ENCODE measurements at places on chromosomes 7 and 10.
A peak's percentile ranks its signal among the peaks of the same experiment; 100 is the strongest.

- DNase-seq = peak; percentile 54
Measured at GRCh38 chr10:44927352-44927751, 16.2 kb downstream of the TMEM72 start.

GRCh38 chr7:29214056-29214455, 19.5 kb downstream of the CHN2 start:
- DNase-seq = no peak

DNA sequence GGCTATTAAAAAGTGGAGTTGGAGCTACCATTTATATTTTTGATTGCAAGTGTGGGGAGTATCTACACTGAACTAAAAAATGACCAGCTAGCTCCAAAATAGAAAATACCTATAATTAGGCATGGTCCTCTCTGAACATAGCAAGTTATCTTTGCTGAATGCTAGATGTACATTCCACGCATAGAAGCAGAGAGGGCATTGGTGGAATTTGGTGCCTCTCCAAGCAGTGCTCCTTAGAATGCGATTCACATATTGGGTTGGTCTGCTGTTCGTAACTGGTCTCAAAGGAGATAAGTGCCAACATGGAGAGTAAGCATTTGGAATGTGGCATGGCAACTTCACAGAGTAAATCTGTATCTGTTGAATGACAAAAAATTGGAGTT, 196.2 kb downstream of the PTN start:
- DNase-seq = no peak

DNA sequence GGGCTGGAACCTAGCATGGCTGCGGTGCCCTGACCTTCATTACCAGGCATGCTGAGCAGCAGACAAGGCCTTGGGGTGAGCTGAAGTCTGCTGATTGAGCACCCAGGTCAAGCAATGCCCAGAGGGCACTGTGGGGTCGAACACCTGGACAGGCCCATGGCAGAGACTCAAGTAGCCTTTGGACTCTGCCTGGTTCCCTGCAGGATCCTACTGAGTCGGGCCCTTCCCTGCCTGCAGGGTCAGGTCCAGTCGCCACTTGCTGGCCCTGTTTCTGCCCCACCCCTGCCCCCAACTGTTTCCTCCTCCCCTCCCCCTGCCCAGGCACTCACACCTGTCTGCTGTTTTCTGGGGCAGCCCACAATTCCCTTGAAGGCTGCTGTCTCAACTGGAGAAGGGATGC, 483.2 kb upstream of the MKI67 start:
- no peak for DNase-seq

GRCh38 chr7:36083626-36084380, 69.3 kb upstream of the EEPD1 start:
- DNase-seq = no peak

- DNase-seq = peak; percentile 44
Measured at GRCh38 chr10:132994185-132994796, 51.9 kb upstream of the CFAP46 start.

DNA sequence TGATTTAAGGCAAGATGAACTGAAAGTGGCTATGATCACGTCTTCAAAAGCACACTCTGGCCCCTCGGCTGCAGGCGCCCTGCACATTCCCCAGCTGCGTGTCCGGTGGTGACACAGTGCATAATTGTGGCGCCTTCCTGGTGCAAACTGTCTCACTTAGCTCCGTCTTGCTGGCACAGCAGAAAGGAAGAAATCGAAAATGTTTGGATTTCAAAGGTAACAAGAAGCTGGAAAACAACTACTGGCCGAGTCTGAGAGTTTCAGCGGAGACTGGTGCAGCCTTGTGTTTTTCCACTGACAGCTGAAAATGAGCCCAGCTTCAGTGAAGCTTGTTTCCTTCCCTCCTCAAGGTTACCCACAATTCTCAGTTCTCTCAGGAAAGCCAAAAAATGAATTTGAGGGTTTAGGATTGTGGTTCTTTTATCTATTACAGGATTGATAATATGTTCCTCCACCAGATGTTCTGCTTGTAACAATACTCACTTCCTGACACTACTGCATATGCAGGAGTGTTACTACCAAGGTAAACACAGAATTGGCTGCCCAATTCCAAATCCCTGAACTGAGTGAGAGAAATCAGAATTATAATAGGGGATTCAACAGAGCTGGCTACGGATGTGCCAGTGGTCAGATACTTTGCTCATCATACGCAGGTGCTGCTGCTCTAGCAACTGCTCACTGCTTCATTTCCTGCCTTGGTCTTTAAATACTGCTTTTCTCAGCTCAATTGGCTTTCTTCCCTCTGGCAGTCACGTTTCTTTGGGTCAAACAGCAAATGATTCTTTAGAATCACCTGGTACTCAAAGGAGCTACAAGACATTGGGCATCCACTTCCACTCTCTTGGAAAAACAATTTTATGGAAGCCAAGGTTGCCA, 63.7 kb downstream of the TRUB1 start:
- DNase-seq = no peak

GRCh38 chr7:155864271-155864985, 52.2 kb upstream of the SHH start:
- DNase-seq = no peak

DNA sequence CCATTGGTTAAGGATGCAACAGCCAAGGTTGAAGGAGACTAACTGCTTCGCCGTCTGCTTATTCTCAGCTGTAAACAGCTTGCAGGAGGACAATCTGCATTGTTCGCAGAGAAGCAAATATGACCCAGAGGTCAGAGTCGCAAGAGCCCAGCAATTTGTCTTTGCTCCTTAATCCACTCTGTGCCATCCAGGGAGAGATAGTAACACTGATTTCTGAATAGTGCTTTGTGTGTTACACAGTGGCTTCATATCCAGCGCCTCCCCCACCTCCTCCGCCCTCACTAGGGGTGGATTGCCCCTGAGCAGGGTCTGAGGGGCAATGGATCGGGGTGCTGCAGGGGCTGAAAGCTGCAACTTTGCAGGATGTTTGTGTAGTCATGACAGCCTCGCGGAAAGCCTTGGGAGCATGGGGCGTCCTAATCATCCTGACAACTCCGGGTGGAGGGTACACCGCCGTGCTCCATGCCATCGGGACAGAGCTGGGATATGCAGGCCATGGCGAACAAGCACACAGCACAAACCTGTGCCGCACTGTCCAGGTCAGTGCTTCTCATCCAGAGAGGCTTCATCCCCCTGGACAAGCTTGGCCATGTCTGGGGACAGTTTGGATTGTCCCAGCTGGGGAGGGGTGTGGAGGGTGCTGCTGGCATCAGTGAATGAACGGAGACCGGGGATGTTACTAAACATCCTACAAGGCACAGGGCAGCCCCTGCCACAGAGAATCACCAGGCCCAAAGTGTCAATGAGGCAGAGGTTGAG, 103.1 kb upstream of the INSIG1 start:
- DNase-seq = no peak

GRCh38 chr10:32459051-32459698, 13.2 kb downstream of the CCDC7 start:
- DNase-seq = no peak

GRCh38 chr10:62559481-62560200, 185.5 kb downstream of the ZNF365 start:
- no peak for DNase-seq

DNA sequence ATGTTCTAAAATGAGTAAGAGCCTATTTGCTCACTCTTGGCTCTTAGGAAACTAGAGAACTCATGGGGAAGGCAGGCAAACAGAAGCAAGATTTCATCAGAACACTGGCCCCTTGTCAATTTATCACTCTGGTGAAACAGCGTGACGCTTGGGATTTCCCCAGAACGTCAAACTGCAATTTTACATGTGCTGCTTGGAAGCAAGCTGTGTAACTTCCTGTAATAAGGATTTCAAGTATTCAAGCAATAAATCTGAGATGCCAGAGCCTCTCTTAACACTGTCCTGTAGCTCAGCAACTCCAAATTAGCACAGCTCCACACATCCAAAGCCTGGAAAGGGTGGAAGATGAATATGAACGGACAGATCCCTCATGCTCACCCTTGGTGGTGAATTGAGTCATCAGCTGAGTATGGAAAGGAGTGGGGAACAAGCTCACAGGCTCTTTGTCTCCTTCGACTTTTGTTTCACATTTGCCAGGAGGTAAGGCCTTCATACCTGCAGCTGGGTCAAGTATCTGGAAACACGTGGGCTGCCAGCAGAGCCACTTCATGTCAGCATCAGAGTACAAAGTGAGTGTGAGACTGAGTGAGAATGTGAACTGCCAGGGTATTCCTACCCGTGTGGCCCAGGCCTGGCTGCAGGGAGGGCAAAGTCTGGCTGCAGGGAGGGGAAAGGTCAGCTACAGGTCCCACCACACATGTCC, 140.4 kb upstream of the NAMPT start:
- peak; percentile 64 for DNase-seq

GRCh38 chr10:118968482-118968881, 61.0 kb upstream of the NANOS1 start:
- DNase-seq = no peak

DNA sequence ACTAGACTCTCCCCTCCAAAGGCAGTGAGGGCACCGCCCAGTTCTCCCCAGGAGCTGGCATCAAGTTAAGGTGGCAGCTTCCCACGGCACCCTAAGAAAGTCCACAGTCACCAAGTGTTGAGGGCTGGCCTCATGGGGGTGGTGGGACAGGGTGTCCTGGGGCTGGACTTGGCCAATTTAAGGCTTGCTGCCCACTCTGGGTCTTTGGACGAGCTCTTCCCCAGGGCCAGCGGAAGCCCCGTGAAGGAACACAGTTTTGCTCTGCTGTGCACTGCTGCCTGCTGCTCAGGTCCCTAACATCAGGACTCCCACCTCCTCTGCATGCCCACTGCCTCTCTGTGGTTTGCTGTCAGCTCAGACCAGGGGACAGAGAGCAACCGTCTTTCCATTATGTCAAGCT, 57.3 kb upstream of the TMEM72 start:
- DNase-seq = peak; percentile 20

GRCh38 chr7:6501586-6502564, 49.4 kb downstream of the GRID2IP start:
- DNase-seq = no peak

DNA sequence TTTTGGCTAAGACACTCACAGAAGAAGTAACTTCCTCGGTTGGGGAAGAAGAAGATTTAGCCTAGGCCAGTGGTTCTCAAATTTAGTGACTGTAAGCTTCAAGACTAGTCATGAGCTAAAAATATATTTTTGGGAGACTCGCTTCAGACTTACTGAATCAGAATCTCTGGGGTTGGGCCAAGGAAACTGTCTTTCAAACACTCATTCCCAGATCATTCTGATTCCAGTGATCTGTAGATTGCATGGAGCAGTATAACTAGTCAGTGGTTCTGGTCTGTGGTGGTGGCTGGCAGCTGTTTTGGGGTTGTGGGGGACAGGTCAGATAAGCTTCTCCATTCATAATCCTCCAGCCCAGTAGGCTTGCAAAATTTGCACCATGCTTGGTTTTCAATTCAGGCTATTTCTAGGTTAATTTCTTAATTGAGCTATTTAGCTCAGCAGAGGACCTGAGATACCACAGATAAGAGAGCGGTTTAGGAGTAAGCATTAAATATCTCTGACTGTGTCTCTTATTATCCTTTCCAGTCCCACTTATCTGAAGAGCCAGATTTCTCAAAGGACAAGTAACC, 3.8 kb upstream of the KAT6B start:
- DNase-seq = no peak

DNA sequence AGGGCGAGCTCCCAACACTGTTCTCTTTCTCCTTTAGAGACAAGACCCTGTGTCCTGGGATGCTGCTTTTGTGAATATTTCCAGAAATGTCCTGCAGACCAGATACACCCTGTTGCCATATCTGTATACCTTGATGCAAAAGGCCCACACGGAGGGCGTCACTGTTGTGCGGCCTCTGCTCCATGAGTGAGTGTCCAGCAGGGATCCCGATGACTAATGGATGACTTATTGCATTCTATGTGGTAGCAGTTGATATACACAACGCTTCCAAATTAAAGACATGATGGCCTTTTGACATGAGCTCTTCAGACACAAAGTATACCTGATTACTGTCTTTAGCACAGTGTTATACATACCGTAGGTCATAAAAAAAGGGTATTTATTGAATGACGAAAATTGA, 45.0 kb upstream of the MGAM2 start:
- no peak for DNase-seq

GRCh38 chr7:105827151-105827875, 49.1 kb downstream of the ATXN7L1 start:
- DNase-seq = no peak

DNA sequence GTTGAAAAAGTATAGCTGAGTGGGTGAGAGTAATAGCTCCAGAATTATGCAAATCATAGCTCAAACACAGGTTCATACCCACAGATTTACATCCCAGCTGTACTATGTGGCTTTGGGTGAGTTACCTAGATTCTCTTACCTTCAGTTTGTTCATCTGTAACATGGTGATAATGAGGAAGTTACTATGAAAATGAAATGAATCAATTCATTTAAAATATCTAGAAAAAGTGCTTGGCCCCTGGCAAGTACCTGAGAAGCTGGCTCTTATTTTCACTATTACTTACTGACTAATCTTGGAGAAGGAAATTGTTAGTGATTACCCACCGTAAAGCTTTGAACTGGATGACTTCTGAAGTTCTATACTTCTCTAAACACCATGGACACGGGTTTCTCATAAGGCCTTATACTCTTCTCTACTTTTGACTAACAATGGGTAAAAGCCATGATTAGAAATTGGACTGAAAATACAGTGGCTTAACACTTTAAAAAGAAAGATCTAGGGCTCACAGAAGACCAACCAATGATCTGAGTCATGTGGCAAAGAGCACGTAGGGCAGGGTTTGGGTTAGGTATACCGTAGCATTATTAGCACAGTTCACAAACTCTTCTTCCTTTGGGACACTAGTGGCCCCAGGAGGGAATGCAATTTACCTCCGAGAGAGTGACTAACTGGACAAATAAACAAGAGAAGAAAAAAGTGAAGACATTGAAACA, 149.2 kb downstream of the PLPP4 start:
- no peak for DNase-seq

- no peak for DNase-seq
Measured at GRCh38 chr7:114502454-114503254, 88.0 kb downstream of the FOXP2 start.

DNA sequence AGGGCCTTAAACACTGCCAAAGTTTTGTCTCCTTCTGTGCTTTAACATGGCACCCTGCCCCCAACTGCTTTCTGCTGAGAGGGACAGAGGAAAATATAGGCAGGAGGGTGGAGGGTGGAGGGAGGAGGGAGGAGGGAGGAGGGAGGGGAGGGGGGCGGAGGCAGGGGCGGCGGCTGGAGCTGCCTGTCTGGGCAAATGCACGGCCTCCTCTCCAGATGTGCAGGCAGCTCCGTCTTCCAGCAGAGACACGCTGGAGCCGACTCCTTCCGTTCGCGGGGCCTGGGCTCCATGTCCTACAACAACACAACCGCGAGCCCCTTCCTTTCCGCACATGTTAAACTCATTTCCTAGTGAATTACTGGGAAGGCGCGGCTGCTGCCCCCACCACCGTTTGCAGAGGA, 14.2 kb downstream of the EBF3 start:
- peak; percentile 86 for DNase-seq

DNA sequence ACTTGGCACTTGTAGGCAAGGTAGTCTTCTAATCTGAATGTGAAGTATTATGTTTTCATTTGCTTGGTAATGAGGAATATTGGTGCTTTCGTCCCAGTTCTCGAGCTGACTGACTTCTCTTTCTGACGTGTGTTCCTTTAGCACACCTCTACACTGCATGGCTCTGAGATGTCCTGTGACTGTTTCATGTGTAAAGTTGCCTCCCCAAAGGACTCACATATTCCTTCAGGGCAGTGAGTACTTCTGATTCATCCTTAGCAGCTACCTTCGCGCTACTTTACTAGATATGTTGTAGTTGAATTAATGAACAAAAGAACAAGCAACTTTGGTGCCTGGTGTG, 113.7 kb downstream of the EGFR start:
- no peak for DNase-seq
